Stimulated activated CD8-positive, alpha-beta memory T cell treated with anti-CD3 and anti-CD28 coated beads, Interleukin-4, amount 100 ng/mL, for 48 hours (primary cell): ENCODE measurements at places on chromosomes 13 and 19.

GRCh38 chr19:47063874-47064273 is 15.4 kb upstream of the TMEM160 start:
- DNase-seq: no peak

DNA sequence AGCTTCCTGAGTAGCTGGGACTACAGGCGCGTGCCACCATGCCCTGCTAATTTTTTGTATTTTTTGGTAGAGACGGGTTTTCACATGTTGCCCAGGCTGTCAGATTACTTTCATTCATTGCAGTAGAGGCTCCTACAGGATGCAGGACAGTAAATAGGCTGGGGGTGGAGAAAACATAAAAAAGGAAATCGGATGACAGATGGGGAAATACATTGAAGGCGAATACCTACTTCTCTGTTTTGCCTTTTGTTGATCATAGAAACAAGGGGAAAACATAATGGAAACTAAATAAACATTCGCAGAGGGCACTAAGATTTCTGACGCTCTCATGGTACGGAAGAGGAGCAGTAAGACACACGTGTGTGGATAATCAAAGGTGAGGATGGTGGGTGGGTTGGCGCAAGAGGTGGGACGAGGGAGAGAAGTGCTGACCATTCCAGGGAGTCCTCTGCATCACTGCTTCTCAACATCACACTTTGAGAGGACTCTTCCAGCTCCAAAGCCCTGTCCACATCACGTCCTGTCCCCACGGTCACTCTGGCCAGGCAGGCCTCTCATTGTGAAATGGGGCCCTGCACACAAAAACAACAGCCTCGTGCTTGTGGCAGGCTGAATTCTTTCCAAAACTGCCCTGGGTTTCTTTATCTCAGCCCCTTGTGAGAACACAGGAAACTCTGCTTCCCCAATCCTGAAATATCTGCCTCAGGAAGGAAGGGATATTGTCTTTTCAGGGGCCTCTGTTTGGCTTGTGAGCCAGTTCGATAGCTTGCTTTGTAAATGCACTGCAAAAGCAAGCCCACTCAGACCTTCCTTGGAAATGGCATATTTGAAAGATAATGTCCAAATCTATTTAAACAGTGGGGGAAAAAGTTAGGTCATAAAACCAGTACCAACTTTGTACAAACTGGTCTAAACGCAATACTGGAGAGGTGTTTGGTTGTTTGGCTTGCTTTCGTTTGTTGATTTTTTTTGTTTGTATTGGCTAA is 188.5 kb downstream of the FOXO1 start:
- no peak for DNase-seq

DNA sequence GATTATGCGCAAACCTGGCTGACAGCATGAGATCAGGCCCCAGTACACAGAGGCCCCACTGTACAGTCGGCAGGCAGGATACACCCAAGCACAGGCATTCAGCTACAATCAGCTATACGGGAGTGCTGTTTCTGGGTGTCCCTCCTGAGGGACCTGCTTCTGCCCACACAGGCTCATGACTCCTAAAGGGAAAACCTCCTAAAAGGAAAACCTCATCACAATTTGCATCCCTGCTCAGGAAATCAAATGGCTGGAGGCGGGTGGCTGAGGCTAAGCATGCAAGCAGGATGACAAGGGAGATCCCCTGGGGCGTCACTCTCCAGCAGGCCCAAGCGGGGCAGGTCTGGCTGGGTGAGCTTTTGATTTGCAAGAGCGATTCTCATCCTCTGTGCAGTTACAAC is 99.8 kb downstream of the CRYL1 start:
- DNase-seq: no peak

DNA sequence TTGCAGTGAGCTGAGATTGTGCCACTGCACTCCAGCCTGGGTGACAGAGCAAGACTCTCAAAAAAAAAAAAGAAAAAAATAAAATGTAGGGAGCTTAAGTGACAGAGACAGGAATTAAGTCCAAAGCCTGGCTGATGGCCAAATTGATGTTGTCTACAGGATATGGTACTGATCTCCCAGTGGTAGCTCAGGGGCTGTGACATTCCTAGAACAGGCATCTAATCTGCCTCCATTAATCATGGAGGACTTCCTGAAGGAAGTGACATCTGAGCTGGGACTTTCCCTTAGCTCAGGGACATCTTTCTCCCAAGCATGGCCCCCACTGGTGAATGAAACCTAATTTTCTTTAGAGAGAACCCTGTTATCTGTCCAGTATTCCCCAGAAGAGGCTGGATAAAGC is 11.4 kb upstream of the EDDM13 start:
- DNase-seq: no peak

- no peak for DNase-seq
These were observed 1531.7 kb upstream of the SPRY2 start for GRCh38 chr13:81872581-81872980.

DNA sequence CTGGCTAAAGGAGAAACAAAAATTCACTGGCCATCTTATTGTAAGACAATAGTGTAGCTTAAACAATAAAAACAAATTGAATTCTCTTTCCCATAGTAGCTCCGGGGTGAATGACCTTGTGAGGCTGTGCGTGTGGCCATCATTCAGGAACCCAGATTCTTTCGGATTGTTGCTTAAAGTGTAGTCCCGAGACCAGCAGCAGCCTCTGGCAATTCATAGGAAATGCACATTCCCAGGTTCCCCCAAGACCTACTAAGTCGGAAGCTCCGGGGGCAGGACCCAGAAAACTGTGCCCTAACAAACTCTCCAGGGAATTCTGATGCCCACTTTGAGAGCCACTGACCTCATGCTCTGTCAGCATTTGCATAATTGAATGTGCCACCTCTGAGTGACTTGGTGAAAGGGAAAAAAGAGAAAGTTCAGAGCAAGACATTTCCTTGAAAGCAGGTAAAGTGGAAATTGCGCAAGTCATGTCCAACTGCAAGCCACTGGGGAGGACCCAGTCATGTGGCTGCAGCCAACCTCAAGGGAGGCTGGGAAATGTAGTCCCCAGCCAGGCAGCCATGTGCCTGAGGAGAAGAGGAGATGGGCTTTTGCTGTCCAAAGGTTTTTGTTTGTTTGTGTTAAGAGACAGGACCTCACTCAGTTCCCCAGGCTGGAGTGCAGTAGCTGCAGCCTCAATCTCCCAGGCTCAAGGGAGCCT is 50.7 kb upstream of the PNMA8B start:
- peak; percentile 42 for DNase-seq

- no peak for DNase-seq
These were observed 56.9 kb upstream of the TSHZ3 start for GRCh38 chr19:31406106-31406505.
